Effector CD4-positive, alpha-beta T cell (primary cell): ENCODE measurements at places on chromosomes 13 and 19.

DNA sequence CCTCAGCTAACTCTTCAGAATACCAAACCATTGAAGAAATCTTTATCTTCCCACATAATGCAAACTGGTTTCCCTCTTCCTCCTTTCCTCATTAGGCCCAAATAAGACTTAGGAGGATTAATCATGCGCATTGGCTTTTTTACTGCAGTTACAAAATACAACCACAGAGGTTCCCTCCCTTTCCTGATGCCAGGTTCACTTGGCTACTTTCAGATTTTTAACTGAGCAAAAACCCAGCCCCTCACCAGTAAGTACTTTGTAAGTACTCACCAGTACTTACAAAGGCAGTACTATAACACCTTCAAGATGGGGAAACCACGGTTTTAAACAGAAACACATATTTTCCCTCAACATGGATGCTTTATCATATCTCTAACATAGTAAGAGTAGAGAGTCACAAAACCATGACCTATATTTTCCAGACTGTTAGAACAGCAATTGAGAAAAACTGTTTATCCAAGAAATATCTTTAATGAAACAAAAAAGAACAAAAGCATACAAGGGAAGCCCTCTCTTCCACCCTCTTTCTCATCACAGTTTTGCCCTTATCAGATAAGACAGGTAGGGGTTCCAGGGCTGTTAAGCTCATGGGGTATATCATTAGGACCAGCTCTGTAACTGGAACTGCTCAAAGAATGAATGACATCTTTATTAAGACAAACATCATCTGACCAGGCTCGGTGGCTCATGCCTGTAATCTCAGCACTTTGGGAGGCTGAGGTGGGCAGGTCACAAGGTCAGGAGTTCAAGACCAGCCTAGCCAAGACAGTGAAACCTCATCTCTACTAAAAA lies 12.7 kb downstream of the FOXO1 start:
- no peak for DNase-seq

DNA sequence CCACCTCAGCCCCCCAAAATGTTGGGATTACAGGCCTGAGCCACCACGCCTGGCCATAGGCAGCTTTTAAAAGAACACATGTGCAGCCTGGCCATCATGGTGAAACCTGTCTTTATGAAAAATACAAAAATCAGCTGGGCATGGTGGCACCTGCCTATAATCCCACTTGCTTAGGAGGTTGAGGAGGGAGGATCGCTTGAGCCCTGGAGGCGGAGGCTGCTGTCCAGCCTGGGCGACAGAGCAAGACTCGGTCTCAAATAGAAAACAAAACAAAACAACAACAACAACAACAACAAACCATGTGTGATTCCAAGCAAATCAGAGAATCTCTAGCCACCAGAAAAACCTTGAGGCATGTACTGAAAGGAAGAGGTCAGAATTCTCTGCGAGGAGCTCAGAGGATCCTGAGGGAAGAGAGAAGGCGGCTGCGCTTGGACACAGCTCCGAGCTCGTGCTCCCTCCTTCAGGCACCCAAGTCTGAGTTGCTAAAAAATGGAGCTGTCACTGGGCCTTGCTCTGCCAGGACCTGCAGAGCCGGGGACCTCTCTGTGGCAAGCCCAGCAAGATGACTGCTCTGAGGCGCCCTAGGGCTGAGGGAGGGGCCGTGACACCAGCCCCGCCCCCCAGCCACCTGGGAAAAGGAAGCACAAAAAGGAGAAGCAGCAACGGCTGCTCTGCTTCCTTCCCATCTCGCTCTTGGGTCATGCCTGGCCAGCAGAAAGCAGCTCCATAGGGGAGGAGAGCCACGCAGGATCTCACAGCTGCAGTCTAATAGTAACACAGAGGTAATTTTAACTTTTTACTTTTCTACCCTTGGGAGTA lies at the start of gene ARL11:
TSS of gene ARL11 (plus strand) at position 677 of the 822 bp plus-strand sequence. CDS start 1,941 bp downstream, outside the sequence.
- DNase-seq = peak; percentile 12

- no peak for DNase-seq
Observed at GRCh38 chr19:13574933-13575332, 68.7 kb upstream of the CACNA1A start.

- DNase-seq = no peak
Observed at GRCh38 chr13:33229446-33230177, 55.9 kb downstream of the STARD13 start.

GRCh38 chr13:75760131-75761021 lies 124.2 kb downstream of the LMO7 start:
- DNase-seq = no peak

GRCh38 chr19:30388819-30389218 lies 16.6 kb downstream of the ZNF536 start:
- DNase-seq = no peak

DNA sequence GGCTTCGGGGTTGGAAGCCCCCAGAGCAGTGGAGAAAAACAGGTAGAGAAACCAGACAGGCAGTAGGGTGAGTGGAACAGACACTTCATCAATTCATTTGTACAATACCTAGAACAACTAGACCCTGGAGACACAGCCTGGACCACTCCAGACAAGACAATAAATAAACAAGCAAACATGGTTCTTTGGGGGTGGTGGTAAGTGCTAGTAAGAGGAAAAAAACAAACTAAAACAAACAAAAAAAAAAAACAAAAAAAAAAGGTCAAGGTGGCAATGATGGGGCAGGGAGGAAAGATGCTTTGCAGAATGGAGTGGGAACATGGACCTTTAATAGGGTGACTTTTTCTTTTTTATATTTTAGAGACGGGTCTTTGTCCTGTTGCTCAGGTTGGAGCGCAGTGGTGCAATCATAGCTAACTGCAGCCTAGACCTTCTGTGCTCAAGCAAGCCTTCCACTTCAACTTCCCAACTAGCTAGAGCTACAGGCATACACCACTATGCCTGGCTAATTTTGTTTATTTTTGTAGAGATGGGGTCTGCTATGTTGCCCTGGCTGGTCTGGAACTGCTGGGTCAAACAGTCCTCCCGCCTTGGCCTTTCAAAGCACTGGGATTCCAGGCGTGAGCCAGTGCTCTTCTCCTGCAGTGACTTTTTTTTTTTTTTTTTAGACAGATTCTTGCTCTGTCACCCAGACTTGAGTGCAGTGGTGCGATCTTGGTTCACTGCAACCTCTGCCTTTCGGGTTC lies 3.1 kb downstream of the JUNB start:
- DNase-seq = no peak

DNA sequence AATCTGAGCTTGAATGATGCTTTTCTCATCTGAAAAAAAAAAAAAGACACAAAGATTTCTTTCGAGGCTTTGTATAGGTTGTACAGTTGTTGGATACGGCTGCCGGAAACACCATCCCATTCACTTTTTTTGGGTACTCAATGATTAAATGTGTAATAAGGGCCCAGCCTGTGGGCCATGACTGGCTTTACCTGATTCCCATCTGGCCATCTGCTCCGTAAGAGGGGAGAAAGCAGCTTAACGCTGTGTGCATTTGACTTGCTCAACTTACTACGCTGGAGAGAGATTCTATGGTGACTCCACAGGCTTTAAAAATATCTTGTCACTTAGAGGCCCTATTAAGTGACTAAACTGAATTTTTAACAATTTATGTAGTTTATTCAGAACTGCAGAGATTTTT lies 731 bp downstream of the ZNF558 start:
- no peak for DNase-seq

DNA sequence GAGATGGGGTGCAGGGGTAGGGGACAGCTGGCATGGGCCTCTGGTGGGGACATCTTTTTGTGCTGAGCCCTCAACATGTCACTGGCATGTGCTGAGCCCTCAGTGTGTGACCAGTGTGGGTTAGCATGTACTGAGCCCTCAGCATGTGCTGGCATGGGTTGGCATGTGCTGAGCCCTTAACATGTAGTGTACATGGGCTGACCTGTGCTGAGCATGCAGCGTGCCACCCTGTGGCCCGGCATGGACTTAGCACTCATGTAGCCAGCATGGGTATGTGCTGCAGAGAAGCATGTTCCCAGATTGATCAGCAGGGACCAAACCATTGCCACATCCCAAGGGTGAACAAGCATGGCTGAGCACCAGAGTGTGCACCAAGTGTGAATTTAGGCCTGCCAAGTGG lies 11.5 kb downstream of the HIPK4 start:
- no peak for DNase-seq

DNA sequence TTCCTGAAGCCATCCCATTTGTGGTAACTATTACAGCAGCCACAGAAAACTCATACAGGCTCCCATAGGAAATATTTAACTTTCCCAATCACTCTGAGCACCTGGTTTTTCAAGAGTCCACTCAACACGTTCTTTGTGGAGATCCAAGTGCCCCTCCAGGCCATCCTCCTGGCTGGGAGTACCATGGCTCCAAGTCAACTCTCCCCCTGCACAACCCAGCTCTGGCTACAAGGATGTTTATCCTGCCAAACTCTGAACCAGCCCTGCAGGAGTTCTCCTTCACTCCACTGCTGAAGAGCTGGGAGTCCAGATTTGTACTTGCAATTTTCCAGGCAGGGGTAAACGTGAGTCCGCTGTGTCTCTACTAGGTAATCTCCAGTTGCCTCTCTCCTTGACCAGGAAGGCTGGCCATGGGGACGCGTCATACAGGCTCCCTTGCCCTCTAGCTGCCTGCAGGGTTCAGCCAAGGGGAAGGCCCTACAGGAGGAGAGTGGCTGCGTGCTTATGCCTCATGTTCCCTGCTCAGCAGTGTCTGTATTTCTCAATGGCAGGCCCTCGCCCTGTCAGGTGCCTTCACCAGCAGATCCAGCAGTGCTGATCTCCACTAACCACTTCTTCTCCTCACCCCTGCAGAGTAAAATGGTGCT lies 29.9 kb upstream of the ARGLU1 start:
- no peak for DNase-seq

DNA sequence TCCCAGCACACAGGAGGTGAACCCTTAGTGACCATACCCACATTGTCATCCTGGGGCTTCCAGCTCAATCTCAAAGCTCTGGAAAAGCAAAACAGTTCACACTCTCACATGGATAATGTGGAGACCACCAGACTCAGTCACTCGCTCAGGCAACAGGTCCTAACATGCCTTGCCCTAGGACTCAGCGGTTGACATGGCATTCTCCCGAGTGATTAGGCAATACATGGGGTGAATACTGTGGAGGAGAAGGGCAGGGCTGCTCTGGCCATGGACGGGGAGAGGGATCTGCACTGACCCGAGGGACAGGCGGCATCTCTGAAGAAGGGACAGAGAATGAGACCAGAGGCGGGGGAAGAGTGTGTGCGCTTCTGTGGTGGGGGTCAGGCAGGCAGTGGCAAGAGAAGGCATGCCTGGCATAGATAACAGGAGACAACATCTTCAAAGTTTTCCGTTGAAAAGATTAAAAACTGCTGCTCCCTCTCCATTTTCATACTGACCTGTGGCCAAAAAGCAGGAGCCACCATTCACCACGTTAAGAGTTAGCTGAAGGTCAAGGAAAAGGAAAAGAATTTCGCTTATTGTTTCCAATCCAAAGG lies 44.5 kb upstream of the EPHX3 start:
- DNase-seq = no peak

GRCh38 chr19:40716031-40716481 lies 630 bp downstream of the COQ8B start:
- DNase-seq = peak; percentile 65

- DNase-seq = no peak
Observed at GRCh38 chr13:27194895-27195764, 23.5 kb upstream of the USP12 start.

DNA sequence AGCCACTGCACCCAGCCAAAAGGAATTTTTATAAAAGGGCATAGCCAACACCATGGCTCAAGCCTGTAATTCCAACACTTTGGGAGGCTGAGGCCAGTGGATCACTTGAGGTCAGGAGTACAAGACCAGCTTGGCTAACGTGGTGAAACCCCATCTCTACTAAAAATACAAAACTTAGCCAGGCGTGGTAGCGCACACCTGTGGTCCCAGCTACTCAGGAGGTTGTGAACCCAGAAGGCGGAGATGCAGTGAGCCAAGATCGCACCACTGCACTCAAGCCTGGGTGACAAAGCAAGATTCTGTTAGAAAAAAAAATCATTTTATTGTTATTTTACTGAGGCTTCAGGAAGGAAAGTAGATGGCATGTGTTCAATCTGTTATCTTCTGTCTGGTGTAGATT lies 31.3 kb upstream of the FOXO1 start:
- DNase-seq = no peak

DNA sequence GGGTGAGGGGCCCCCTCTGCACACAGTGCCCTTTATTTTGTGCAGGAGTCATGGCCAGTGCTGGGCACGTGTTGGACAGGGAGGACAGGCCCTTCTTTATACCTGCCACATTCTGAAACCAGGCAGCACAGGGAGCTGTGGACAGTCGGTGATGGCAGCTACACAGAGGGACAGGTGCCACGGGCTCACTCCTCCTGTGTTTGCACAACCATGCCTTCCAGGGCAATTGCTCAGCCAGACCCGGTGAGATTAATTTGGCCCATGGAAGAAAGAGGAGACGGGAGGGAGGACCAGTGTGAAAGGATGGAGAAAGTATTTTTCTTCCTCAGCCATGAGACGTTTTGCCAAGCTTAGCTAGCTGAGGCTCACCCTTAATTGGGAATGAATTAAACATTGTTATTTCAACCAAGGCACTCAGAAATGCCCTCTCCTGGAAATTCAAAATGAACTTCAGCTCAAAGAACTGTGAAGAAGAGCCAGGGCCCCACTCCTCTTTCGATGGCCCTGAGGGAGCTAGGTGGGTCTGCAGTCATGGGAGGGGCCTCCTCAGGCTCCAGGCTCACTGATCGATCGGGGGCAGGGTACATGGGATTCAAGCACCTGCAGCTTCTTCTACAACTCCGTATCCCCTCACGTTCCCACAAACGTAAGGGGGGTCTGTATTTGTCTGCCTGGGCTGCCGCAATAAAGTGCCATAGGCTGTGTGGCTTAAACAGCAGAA lies 41.2 kb downstream of the SHISA2 start:
- no peak for DNase-seq

DNA sequence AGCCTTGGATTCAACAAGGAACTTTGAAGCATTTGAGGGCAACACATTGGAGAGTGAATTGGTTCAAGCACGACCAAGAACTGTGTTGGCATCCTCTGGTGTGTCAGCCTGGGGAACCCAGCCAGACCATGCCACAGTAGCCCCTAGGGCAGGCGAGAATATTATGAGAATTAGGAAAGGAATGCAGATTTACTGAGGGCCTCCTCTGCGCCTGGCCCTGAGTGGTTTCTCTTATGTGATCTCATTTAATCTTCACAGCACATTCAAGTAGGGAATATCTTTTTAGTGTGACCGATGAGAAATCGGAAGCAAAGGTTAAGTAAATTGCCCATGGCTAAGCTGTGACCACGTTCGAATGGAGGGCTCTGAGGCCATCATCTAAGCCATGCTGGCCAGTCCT lies 15.3 kb upstream of the ERICH6B start:
- DNase-seq = no peak

- DNase-seq = no peak
Observed at GRCh38 chr19:28542394-28543243, 670.3 kb downstream of the UQCRFS1 start.
